ENCODE measurements at places on chromosomes 12 and 14. TPM values are rescaled to one million over a fixed set of nuclear protein-coding genes. Genes with fewer than 3 reads are reported as not detected.
A peak's percentile ranks its signal among the peaks of the same experiment; 100 is the strongest.

DNA sequence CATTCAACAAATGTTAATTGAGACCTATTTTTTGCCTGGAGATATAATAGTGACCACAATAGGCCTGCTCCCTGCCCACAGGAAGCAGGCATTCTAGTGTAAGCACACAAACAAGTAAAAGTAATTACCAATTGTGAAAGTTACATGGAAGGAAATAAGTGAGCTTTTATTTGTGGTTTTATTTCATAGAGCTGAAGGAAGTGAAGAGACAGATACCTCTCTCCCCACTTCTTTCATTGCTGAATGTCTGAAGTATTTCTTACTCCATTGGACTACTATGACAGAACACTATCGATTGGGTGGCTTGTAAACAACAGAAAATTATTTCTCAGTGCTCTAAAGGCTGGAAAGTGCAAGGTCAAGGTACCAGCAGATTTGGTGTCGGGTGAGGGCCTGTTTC is 183.5 kb downstream of the PRKCH start:
- DNase-seq: no peak

GRCh38 chr14:75510547-75510946 is 11.7 kb upstream of the BATF start:
- DNase-seq: no peak

DNA sequence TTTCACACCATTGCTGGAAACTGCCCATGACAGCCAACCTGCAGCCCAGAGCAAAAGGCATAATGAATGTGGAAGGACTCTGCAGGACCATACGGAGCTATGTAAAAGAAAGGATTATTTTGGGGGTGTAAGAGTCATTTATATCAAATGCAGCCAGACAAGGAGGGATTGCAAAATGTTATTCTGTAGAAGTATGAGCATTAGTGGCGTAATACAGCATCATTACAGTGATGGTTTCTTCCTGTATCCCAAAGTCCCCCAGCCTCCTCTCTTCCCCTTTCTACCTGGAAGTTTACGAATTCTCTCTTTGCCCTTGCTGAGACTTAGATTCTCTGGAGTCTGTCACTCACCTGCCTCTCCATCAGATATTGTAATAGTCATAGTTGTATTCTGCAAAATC is 89.9 kb downstream of the BORCS5 start:
- no peak for DNase-seq

DNA sequence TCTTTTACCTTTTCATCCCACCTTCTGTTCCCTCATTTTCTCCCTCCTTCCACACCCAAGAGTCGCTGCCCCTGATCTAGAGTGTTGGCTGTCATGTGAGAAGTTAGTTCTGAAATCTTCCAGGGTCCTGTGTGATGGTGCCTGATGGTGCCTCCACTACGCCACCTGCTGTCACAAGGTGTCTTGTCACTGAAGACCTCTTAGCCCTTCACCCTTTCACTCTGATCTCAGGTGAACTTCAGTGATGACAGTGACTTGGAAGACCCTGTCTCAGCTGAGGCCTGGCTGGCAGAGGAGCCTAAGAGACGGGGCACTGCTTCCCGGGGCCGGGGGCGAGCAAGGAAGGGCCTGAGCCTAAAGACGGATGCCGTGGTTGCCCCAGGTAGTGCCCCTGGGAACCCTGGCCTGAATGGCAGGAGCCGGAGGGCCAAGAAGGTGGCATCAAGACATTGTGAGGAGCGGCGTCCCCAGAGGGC is 7.6 kb upstream of the PFDN5 start:
- DNase-seq: peak; percentile 93

GRCh38 chr14:45177076-45177475 is 41.3 kb downstream of the FANCM start:
- no peak for DNase-seq

- no peak for DNase-seq
These were observed 1.4 kb downstream of the ZNF385A start for GRCh38 chr12:54383041-54383609.

DNA sequence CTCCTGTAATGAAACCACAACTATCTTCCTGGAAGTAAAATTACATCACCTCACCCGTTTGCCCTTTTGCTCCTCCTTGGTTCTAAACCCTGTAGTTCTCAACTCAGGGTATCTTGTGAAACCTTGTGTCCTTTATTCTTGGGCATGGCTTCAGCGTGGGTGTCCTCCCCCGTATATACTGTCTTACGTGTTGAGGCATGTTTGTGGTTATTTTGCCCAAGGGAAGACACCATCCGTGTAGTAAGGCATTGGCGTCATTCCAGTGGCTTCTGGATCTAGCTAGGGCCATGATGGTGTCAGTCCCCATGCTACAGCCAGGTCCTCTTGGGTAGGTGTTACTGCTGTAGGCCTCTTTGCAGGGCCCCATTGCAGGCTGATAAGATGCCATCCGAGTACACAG is 115.4 kb downstream of the ZFP36L1 start:
- DNase-seq: no peak

DNA sequence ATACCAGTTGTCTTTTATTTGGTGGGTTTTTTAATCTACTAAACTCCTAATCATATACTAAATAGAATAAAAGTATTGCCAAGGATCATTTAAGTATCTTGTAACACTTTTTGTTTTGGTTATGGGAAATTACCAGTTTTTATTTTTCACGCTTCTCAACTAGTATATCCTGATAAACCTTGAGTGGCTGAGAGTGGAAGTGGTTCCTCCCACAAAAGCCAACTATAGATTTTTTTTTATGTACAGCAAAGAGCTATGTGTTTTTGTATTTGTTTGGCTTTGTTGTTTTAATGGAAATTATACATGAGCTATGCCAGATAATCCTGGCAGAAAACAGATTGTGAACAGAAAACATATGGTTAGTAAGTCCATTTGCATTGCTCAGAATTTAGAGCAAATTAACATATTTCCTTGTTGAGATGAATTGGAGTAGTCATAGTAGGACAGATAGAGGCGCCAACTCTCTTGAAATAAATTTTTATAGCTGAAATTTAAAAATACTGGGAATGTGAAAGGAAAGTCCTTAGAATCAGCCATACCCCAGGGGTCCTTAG is 60.9 kb upstream of the PSMA6 start:
- DNase-seq: no peak

DNA sequence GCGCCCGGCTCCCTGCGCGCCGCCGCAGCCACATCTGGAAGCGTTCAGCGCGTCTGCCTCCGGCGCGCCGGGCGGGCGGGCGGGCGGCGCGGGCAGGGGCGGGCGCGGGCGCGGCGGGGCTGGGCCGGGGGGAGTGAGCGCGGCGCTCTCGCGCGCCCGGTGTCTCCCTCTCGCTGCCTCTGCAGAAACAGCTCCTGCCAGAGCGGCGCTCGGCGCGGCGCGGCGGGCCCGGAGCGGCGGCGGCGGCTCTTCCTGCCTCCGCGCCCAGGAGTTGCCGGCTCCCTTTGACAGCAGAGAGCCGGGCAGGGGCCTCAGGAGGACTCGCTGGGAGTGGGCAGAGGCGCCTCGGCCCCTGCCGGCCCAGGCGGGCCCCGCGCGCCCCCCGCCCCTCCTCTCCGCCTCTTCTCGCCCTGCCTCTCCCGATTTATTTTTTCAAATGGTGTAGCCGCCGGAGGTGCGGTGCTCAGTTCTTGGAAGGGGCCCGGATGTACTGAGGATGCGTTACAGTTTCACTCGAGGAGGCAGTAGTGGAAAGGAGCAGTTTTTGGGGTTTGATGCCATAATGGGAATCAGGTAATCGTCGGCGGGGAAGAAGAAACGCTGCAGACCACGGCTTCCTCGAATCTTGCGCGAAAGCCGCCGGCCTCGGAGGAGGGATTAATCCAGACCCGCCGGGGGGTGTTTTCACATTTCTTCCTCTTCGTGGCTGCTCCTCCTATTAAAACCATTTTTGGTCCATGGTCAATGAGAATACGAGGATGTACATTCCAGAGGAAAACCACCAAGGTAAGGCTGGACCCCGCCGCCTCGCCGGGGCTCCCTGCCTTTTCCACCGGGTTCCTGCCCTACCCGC is at the start of gene CACNA1C:
Gene CACNA1C (plus strand): TSS at position 162 of the 853 bp plus-strand sequence. CDS start 576 bp downstream, at position 738.
- DNase-seq: peak; percentile 51

GRCh38 chr14:51828017-51828797 is 32.2 kb upstream of the GNG2 start:
- DNase-seq: peak; percentile 68

DNA sequence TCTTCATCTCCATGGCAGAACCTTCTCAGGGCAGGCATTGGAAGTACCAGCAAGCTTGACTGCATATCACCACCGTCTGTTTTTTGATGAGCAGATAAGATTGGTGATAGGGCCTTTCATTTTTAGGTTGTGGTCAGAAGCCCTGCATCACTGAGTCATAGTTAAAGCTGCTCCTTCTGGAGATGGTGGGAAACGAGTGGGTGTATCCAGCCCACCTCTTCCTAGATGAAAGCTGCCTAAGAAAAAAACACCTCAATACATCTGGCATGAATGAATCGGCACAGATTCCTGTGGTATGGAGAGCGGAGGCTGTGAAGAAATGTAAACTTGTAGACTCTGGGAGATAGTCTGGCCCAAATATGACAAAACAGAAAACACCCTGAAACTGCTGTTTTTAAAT is 248.7 kb upstream of the EGLN3 start:
- no peak for DNase-seq

BCL11B gene
- 5.6 TPM for total RNA-seq

CPSF2 gene
- total RNA-seq: 47.0 TPM

NTF3 gene
- 1.4 TPM for total RNA-seq

TAS2R19 gene
- total RNA-seq: 6.8 TPM

OR6C2 gene
- total RNA-seq: not detected

Measured in mucosa of descending colon (tissue), 3 donors.